H1 (cell line): ENCODE measurements at places on chromosomes 11 and 22.

DNA sequence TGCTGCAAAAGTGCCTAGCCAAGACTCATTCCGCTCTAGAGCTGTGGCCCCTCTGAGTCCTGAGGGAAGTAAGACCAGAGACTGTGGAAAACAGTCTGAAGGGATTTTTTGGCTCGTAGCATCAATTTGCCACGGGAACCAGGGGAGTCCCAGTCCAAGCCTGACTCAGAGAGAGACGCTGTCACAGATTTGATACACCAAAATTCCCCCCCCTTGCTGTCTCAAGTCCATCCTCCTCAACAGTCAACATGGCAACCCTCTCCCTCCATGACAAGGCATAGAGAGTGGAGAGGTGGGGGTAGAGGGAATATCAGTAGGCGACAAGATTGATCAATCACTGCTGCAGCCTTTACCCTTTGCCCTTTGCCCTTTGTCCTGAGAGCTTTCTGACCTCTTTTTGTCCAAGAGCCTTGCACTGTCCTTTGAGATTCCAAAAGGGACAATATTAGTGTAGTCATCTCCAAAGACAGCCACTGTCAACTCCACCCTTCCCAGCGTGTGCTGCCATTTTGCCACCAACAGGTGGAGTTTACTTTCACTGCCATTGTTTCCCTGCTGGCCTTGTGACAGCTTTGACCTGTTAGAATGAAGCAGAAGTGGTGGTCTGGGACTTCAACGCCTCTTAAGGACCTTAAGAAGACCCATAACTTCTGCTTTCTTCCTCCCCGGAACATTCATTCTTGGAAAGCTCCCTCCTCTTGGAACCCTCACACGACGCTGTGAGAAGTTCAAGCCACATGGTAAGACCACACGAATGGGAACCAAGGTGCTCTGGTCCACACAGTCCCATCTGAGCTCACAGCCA, 7.3 kb downstream of the SLC15A3 start:
- no peak overlapping the region for H3K27ac ChIP-seq
- no peak overlapping the region for H3K4me3 ChIP-seq
- DNase-seq = no peak
- H3K36me3 ChIP-seq = peaks cover 3% of the 10 kb centered on the region; the same call in 1 of the 2 replicates

DNA sequence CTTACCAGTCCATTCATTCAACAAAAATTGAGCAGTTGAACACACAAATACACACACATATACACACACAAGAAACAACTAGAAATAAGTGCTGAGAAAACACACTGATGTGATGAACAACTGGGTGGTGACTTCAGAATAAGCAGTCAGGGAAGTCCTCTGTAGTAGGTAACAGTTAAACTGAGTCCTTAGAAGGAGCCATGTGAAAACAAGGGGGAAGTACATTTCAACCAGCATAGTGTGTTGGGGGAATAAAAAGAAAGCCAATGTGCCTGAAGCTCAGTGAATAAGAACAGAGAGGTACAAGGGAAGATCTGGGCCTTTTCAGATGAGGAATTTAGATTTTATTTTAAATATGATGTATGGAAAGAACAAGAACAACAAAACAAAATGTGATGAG, 6.8 kb upstream of the TMEM123 start:
- no peaks in the 10 kb centered on the region for H3K36me3 ChIP-seq
- H3K4me1 ChIP-seq = 0 out of 2 replicates have a peak, but pooled peaks cover 3% of the 10 kb centered on the region
- H3K4me3 ChIP-seq = no peak overlapping the region
- DNase-seq = no peak

DNA sequence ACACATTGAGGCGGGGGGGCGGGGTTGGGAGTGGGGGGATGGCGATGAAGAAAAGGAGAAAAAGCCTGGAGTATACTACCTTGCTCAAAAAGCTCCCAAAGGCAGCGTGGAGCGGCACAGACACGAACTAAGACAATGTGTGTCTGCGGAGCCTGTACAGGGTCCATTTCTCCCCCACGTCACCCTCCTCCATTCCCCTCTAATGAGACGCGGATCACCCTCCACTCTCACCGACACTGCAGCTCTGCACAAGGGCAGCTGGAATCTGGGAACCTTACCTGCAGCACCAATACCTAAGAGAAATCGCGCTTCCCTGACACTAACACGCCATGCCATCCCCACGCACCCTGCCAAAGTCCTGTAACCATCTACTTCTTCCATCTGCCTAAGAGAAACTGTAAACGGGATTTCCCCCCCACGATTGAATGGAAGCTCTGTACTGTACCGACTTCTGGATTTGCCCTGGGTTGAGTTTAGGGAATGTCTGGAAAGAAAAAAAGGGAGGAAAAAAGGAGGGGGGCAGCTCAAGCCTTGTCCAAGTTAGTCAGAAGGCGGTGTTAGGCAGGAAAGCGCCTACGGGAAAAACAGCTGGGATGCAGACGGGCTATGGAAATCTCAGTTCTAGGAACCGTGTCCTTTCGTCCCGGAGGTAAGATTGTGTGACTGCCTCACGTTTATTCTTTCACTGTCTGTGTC, 125.7 kb upstream of the C11orf58 start:
- H3K4me3 ChIP-seq = no peak overlapping the region
- H3K27ac ChIP-seq = no peak overlapping the region
- DNase-seq = no peak
- H3K27me3 ChIP-seq = peaks cover 65% of the 10 kb centered on the region

DNA sequence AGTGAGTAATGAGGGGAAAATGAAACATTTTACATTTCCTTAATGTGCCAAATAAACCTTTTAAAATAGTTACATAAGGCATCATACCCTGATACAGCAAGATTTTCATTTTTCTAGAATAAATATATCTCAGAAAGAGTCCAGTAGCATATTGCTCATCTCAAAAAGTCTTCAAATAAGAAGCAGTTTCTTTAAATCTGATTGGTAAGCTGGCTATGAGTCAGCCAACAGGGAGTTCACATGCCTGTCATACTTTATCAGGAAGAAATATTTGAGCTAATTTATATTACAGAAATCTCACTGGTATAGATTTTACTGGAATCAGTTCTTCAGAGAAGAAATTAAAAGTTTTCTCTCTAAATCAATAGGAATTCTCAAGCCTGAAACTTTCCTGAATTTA, 258.1 kb downstream of the C11orf87 start:
- H3K4me1 ChIP-seq = no peaks in the 10 kb centered on the region
- no peaks in the 10 kb centered on the region for H3K27me3 ChIP-seq
- no peak for DNase-seq
- no peaks in the 10 kb centered on the region for H3K36me3 ChIP-seq
- no peak overlapping the region for H3K4me3 ChIP-seq

DNA sequence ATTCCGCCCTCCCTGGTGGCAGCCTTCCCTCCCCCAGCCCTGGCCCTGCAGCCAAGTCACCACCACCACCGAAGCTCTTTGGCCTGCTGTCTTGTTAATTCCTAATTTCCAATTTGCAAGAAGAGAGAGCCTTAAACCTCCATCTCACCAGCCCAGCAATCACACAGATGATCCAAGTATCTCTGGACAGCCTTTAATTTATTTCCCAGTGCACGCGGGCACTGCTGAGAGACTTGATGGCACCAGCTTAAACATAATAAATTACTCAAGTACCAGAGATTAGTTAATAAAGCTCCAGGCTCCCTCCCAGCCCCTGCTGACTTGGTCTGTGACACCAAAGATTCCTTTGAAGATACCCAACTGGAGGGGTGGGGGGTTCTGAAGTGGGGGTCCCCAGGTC, 494.7 kb downstream of the BUD13 start:
- H3K27ac ChIP-seq = no peak overlapping the region
- no peak for DNase-seq
- H3K27me3 ChIP-seq = no peaks in the 10 kb centered on the region

DNA sequence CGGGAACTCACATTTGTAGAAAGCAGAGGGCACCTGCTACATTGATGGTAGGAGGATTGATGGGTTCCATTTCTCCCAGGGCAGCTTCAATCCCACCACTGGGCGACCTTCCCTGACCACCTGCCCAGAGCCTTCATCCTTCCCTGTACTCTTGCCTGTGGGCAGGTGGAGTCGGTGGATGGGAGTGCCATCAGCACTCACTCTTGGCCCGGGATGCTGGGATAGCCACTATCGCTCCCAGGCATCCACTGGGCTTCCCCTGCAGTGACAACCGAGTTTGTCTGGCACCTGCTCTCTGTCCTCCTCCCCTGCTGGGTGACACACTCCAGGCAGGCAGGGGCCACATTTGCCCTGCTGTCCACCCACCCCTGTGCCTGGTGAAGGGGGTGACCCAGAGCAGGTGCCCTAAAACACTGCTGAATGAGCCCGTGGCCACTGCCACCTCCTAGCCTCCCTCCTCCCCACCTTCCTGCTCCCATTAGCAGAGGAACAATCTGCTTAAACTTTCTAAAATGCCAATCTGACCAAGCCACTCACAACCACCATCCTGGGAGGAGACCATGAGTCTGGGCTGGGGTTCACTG, 604.7 kb downstream of the TBC1D22A start:
- no peaks in the 10 kb centered on the region for H3K27me3 ChIP-seq
- no peaks in the 10 kb centered on the region for H3K4me1 ChIP-seq

DNA sequence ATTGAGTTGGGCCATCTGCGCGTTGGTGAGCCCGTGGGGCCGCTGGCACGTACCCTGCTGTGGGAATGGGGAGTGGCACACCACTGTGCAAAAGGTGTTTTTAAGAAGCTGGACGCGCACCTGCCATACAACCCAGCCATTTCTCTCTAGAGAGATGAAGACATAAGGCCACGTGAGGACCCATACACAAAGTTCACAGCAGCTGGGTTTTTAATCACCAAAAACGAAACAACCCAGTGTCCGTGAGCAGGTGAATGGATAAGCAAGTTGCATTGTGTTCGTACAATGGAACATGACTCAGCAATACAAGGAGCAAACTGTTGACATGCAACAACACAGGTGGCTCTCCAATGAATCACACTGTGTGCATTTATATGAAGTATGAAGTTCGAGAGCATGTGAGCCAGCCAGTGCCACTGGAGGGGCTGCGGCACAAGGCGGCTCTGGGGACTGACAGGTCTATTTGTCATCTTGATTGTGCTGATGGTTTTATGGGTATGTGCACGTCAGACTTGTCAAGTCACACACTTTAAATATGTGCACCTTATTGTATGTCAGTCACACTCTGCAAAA, 30.6 kb upstream of the PANX2 start:
- no peaks in the 10 kb centered on the region for H3K4me1 ChIP-seq
- H3K36me3 ChIP-seq = no peaks in the 10 kb centered on the region
- DNase-seq = no peak

- no peaks in the 10 kb centered on the region for H3K36me3 ChIP-seq
- H3K27me3 ChIP-seq = no peaks in the 10 kb centered on the region
- DNase-seq = no peak
- no peak overlapping the region for H3K27ac ChIP-seq
Observed at GRCh38 chr11:80155412-80156017, 714.7 kb upstream of the TENM4 start.

DNA sequence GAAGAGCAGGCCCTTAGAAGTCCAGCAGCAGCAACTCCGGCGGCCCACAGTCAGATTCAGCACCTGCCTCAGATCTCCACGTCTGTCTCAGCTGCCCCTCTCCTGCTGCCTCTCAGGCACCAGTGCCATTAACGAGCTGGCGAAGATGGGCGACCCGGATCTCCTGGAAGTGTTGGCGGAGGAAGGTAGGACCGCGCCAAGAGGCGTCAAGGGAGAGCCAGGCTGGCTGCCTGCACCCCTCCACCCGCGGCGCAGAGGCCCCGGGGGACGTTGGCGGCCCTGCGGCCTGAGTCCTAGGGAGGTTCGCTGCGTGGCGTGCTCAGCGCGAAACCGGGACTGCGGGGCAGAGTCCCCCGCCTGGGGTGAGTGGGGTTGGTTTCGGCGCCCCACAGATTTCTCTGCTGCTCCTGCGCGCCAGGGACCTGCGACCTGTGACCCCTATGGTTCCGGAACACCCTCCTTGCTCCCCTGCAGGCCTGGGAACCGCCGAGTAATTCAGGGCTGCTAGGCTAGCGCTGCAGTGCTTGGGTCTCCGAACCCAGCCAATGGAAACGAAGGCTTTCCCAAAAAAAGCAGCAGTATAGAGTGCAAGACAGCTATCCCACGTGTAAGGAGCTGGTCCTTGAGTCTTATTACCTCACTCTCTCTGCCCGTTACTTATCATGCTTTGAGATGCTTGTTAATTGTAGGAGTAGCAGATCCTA, 615 bp downstream of the ANO5 start:
- peaks cover 5% of the 10 kb centered on the region; the same call in 1 of the 2 replicates for H3K4me1 ChIP-seq
- peak overlapping the region; percentile 90 for H3K4me3 ChIP-seq
- DNase-seq = peak; percentile 67

DNA sequence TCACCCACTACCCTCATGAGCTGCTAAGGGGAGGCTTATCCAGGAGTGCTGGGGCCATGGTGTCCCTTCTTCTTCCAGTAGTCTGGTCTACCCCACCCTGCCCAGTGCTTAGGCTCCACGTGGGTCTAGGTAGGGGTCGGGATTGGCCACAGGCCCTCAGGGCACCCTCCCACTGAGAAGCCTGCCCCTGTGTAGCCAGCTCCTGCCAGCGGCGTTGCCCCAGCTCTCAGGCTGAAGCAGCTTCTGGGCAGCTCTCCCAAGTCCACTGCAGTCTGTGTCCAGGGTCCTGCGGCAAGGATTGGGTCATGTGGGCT, 24.0 kb upstream of the RIC3 start:
- H3K36me3 ChIP-seq = no peaks in the 10 kb centered on the region
- DNase-seq = no peak
- no peak overlapping the region for H3K4me3 ChIP-seq

GRCh38 chr22:16831257-16831656, 6.0 kb upstream of the XKR3 start:
- H3K4me1 ChIP-seq = no peaks in the 10 kb centered on the region
- no peak overlapping the region for H3K27ac ChIP-seq

DNA sequence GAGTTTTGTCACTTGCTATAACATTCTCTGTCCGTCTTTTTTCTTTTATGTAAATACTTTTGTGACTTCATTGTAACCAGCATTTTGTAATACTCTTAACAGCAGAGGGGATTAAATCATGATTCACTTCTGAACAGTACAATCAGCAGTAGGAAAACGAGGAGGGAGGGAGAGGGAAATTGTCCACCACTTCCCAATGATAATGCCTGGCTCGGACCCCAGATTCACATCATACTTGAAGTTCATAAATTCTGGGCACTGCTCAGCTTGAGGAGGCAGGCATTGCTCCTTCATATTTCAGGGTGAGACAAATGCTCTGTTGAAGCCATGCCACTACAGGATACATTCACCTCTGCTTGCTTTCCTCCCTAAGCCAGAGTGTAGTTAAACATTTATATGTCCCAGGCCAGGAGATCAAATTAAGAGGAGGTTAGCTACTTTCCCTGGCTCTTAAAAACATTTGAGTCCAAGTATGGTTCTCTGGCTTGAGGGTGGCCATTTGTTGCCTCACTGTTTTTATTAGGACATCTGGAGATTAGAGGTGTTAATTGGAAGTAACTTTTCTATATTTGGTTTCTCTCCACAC, 129.0 kb upstream of the LDLRAD3 start:
- no peaks in the 10 kb centered on the region for H3K27me3 ChIP-seq
- DNase-seq = no peak
- no peak overlapping the region for H3K27ac ChIP-seq

- no peaks in the 10 kb centered on the region for H3K4me1 ChIP-seq
- H3K36me3 ChIP-seq = no peaks in the 10 kb centered on the region
- no peak for DNase-seq
- H3K27me3 ChIP-seq = no peaks in the 10 kb centered on the region
Observed at GRCh38 chr22:49734390-49734789, 93.3 kb downstream of the BRD1 start.
